ENCODE measurements at places on chromosomes 7 and 10. TPM values are rescaled to one million over a fixed set of nuclear protein-coding genes. Genes with fewer than 3 reads are reported as not detected.

PNLIPRP1 gene
- total RNA-seq, result not detected

DNA sequence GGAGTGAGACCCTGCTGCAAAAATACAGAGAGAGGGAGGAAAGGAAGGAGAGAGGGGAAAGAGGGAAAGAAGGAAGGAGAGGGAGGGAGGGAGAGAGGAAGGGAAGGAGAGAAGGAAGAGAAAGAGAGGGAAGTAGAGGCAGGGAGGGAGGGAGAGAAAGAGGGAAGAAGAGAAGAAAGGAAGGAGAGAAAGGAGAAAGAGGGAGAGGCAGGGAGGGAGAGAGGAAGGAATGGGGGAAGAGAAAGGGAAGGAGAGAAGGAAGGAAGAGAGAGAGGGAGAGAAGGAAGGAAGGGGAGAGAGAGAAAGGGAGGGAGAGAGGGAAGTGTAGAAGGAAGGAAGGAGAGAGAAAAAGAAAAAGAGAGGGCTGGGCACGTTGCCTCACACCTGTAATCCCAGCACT lies 121.7 kb downstream of the TMEM130 start:
- DNase-seq, result no peak

OR2A42 gene
- not detected for total RNA-seq

- DNase-seq, result no peak
These were observed 11.2 kb downstream of the LRIT2 start for GRCh38 chr10:84214046-84214572.

DNA sequence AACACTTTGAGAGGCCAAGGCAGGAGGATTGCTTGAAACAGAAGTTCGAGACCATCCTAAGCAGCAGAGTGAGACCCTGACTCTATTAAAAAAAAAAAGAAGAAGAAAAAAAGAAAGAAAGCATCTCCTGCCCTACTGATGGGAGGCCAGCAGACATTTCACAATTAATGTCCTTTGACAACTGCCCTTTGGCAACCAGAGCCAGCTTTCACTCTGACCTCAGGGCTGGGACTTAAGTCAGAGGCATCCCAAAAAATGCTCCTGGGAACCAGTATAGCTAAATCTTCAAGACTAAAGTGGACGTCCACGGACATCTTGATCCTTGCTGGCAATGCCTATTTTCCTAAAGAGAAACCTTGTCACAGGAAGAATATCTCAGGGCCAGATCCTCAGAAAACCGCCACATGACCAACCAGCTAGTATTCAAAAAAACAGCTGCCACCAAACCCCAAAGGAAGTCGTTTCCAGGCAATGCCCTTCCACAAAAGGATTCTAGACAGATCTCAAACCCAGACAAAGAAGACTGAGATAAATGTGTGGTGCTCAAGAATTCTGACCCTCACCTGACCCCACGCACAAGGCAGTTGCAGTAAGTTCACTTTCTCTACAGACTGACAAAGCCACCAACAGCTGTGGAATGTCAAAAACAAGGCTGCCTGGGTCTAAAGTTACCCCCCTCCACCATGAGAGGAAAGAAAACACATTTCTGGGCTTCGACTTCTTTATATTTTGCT lies 18.4 kb downstream of the GFRA1 start:
- DNase-seq, result no peak

DNA sequence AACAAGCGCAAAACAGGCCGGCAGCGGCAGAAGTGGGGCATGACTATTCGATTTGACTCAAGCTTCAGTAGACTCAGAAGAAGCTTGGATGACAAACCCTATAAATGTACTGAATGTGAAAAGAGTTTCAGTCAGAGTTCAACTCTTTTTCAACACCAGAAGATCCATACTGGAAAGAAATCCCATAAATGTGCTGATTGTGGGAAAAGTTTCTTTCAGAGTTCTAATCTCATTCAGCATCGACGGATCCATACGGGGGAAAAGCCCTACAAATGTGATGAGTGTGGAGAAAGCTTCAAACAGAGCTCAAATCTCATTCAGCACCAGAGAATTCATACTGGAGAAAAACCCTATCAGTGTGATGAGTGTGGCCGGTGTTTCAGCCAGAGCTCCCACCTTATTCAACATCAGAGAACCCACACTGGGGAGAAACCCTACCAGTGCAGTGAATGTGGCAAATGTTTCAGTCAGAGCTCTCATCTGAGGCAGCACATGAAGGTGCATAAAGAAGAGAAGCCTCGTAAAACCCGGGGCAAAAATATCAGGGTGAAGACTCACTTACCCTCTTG lies 2.8 kb downstream of the ZNF22 start:
- DNase-seq, result no peak
